ENCODE measurements at places on chromosomes 16 and 17. TPM values are rescaled to one million over a fixed set of nuclear protein-coding genes. Genes with fewer than 3 reads are reported as not detected.

GRCh38 chr17:59498530-59499307 is 66.7 kb upstream of the DHX40 start:
- no peak for DNase-seq
- H3K4me1 ChIP-seq = no peaks in the 10 kb centered on the region
- no peaks in the 10 kb centered on the region for H3K27me3 ChIP-seq
- H3K27ac ChIP-seq = no peak overlapping the region
- H3K4me3 ChIP-seq = no peak overlapping the region

The ZNF385C gene
- total RNA-seq = 26.6 TPM

DNA sequence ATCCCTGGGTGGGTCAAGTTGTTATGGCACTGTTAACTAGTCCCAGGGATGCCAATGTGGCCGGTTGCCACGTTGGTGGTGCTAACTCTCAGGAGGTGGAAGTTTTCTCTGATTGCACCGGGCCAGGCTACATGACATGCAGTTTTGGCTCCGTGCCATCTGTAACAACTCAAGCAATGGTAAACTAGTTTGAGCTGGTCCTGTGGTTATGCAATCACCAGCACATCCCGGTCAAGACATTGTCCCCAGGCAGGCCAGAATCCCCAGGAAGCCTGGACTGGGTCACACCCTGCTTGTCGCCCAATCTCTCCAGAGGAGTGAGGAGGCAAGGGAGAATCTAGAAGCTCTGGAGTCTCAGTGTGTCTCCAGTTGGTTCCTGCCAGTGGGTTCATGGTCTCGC is 10.1 kb upstream of the CCL17 start:
- no peaks in the 10 kb centered on the region for H3K27me3 ChIP-seq
- no peaks in the 10 kb centered on the region for H3K4me1 ChIP-seq
- DNase-seq = no peak
- no peak overlapping the region for H3K4me3 ChIP-seq

- H3K4me1 ChIP-seq = peaks cover 10% of the 10 kb centered on the region
- H3K4me3 ChIP-seq = peak overlapping the region; percentile 75
- DNase-seq = no peak
- peak overlapping the region; percentile 91 for H3K27ac ChIP-seq
- no peaks in the 10 kb centered on the region for H3K36me3 ChIP-seq
- H3K27me3 ChIP-seq = no peaks in the 10 kb centered on the region
Observed at GRCh38 chr16:27204312-27204915, 1.1 kb downstream of the KDM8 start.

DNA sequence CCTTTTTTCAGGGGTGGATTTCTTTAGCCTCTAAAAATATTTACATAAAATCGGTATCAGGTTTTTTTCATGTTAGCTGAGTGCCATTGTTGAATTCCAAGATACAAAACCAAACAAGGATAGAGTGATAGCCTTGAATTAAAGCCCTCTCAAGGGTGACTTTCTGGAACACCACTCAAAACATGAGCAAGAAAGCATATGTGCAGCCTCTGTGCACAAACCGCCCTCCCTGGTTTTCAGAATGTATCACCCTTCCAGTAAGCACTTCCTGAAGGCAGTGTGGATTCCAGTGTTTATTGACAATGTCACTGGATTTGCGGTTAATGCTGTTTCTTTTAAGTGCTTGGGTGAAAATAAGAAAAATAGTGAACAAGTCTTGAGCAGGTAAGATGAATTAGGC is 597.7 kb downstream of the TMEM114 start:
- H3K27ac ChIP-seq = no peak overlapping the region
- no peaks in the 10 kb centered on the region for H3K4me1 ChIP-seq
- H3K36me3 ChIP-seq = no peaks in the 10 kb centered on the region
- DNase-seq = no peak
- H3K4me3 ChIP-seq = no peak overlapping the region

The PSMD3 gene
- total RNA-seq = 112 TPM

The SECTM1 gene
- total RNA-seq = 0.55 TPM

- DNase-seq = no peak
- no peaks in the 10 kb centered on the region for H3K4me1 ChIP-seq
- no peak overlapping the region for H3K27ac ChIP-seq
- H3K27me3 ChIP-seq = no peaks in the 10 kb centered on the region
- no peaks in the 10 kb centered on the region for H3K36me3 ChIP-seq
Observed at GRCh38 chr17:44848257-44848795, 643 bp downstream of the HIGD1B start.

GRCh38 chr16:54216268-54216667 is 70.3 kb downstream of the IRX3 start:
- no peak overlapping the region for H3K4me3 ChIP-seq
- no peaks in the 10 kb centered on the region for H3K4me1 ChIP-seq
- no peaks in the 10 kb centered on the region for H3K27me3 ChIP-seq
- DNase-seq = peak; percentile 40

- no peak for DNase-seq
- H3K27ac ChIP-seq = no peak overlapping the region
- no peaks in the 10 kb centered on the region for H3K27me3 ChIP-seq
- H3K4me1 ChIP-seq = no peaks in the 10 kb centered on the region
Observed at GRCh38 chr16:20880867-20881502, 19.2 kb downstream of the DCUN1D3 start.

DNA sequence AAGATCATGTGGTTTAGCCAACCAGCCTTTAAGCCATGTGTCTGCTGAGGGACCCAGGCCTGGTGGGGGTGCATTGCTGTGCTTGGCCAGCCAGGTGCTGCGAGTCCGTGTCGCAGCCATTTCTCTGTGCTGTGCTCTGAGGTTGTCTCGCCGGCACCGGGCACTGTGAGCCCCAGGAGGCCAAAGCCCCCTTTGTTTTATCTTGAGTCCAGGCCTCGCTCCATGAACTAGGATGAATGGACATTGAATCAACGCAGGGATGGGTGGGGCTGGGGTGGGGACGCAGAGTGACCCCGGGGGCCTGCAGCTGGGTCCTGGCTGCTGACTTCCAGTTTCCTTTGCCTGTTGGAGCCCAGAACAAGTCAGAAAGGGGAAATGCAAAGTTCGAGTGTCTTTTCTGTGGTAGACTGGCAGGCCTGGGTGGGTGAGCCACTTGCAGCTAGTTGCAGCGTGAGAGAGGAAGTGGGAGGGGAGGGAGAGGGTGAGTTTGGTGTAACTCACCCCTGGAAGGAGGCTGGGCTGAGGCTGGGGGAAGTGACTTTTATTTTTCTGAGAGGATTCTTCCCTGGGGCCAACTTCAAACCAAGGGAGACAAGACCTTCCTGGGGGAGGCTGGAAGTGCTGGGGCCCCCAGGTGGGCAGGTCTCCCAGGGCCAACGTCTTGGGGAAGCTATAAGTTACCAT is 324.7 kb downstream of the SEC14L1 start:
- H3K27ac ChIP-seq = no peak overlapping the region
- peaks cover 52% of the 10 kb centered on the region for H3K4me1 ChIP-seq
- H3K4me3 ChIP-seq = no peak overlapping the region
- no peaks in the 10 kb centered on the region for H3K36me3 ChIP-seq
- peak; percentile 61 for DNase-seq

The SDR42E2 gene
- 0.31 TPM for total RNA-seq

GRCh38 chr16:54996186-54996585 is 65.5 kb downstream of the IRX5 start:
- no peaks in the 10 kb centered on the region for H3K4me1 ChIP-seq
- H3K27ac ChIP-seq = no peak overlapping the region
- no peaks in the 10 kb centered on the region for H3K27me3 ChIP-seq

The GDPD3 gene
- 1.5 TPM for total RNA-seq

DNA sequence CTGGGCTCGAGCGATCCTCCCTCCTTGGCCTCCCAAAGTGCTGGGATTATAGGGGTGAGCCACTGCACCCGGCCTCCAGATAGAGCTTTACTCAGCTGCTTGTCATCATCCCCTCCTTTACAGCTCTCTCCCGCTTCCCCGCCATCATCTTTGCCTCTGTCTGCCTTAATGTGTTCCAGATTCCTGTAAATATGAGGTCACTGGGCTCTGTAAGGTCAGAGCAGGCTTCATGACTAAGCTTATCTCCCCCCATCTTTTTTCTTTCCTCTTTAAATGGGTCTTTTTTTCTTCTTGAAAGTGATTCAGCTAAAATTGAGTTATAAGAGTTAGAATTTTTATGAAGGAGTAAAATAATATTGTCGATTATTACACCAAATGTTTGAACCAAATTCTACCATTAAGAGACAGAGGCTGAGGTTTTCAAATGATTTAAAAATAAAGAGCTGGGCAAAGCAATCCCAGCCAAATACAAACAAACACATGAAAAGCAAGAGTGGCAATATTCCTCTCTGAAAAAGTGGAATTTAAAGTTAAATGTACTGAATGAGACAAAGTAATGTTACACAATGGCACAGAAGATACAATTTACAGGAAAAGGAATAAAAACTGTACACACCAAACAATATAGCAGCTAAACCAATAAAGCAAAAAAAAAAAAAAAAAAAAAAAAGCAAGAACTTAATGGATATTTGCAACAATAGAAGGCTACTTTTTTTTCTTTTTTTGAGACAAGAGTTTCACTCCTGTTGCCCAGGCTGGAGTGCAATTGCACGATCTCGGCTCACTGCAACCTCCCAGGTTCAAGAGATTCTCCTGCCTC is 62.1 kb downstream of the CRISPLD2 start:
- H3K4me3 ChIP-seq = no peak overlapping the region
- no peak for DNase-seq
- no peaks in the 10 kb centered on the region for H3K36me3 ChIP-seq
- H3K4me1 ChIP-seq = peaks cover 19% of the 10 kb centered on the region

Data from testis (tissue), 5 donors.